Forelimb muscle (tissue), 1 donor: ENCODE measurements at places on chromosomes 3 and 15. TPM values are rescaled to one million over a fixed set of nuclear protein-coding genes. Genes with fewer than 3 reads are reported as not detected.

Gene ARIH1
- polyA plus RNA-seq, result 131 TPM

DNA sequence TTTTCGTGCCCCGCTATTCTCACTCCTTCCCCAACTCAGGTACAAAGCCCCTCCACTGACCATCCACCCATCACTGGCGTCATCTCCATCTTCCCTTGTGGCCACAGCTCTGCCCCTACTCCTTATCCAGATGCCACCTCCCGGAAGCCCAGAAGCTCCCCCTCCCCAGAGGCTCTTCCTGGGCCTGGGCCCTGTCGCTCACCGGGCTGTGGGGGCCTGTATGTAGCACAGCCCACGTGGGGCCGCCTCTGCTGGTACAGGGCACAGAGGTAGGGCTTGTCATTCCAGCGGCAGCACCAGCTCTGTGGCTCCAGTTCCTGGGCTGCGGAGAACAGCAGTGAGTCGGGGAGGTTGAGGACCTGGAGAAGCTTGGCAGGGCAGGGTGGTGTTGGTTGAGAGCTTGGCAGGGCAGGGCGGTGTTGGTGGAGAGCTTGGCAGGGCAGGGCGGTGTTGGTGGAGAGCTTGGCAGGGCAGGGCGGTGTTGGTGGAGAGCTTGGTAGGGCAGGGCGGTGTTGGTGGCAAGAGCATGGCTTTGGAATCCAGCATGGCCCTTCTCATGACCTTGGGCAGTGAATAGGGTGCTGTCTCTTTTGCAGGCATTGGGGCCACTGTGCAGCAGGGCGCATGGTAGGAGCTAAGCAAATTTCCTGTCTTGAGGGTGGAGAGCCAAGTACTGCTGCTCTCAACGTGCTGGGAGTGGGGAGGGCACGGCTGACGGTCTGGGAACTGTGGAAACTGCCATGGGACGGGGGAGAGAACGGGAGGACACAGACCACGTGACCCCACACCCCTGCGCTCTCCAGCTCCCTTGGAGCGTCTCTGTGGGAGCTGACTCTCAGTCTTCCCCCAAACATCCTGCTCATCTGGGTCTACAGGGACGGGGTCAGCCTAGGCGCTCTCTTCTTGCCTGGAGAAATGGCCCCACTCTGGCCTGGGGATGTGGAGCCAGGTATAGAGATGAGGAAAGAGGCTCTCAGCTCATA lies 43.4 kb downstream of the MUC20 start:
- no peak for DNase-seq

DNA sequence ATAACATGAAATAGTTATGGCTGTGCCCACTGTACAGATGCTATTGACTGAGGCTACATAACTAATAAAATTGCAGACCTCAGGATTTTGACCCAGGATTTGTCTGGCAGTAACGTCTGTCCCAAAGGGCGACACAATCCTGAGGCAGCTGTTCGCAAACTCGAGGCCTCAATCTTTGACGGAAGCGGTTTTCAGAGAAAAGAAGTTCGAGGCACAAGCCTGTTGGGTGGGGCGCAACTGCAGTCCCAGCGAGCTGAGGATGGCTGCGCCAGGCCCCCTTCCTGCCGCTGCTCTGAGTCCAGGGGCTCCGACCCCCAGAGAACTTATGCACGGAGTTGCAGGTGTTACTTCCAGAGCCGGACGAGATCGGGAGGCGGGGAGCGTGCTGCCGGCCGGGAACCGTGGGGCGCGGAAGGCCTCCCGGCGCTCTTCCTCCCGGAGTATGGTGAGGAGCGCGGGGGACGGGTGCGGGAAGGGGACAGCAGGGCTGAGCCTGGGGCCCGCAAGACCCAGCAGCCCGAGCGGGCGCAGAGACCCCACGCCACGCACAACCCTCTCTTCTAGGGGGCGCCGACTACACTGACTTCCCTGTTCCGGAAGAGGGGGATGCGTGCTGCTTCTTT lies at the start of gene PARP15:
TSS of gene PARP15 (plus strand) at position 242 of the 623 bp plus-strand sequence. CDS start at position 260, 18 bp downstream.
- no peak for DNase-seq

Gene ARHGAP31
- 10.1 TPM for polyA plus RNA-seq

DNA sequence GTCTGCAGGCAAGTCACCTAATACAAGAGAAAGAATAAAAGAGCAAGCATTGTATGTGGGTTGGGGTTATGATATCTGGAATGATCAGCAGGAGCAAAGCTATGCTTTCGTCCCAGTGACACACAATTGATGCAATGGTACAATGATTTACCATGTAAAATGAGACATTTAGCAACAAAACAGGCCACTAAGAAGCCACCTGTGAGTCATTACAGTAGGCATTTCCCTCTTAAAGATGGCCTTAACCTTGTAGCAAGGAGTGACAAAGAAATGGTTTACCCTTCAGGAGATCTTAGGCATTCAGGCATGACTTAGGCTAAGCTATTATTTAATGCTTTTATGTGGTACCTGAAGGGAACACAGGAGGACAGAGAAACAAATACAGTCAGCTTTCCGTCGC lies 373.3 kb upstream of the RBMS3 start:
- DNase-seq, result no peak

Gene AMOTL2
- 38.9 TPM for polyA plus RNA-seq

- DNase-seq, result no peak
These were observed 85.1 kb downstream of the CCK start for GRCh38 chr3:42180901-42181300.

DNA sequence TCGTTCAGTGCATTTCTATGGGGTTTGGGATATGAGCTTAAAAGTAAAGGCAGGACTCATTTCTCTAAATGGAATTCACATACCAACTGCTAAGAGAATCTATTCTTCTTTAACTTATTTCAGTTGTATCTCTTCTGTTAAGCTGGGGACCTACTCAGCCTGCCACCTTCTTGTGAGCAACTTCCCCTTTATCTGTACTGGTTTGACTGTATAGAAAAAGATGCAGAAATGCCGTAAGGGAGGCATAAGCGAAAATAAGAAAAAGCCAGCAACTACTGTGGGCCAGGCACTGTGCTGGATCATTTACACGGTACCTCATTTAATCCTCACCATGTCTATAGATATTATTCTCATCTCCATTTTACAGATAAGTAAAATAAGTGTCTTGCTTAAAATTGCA lies 38.4 kb downstream of the RBMS3 start:
- no peak for DNase-seq

GRCh38 chr3:112013784-112014143 lies 15.0 kb downstream of the TAGLN3 start:
- no peak for DNase-seq

Gene CDC25A
- 3.1 TPM for polyA plus RNA-seq

GRCh38 chr3:108450444-108450843 lies 60.0 kb downstream of the MYH15 start:
- DNase-seq, result no peak

Gene AADAC
- polyA plus RNA-seq, result 0.25 TPM

DNA sequence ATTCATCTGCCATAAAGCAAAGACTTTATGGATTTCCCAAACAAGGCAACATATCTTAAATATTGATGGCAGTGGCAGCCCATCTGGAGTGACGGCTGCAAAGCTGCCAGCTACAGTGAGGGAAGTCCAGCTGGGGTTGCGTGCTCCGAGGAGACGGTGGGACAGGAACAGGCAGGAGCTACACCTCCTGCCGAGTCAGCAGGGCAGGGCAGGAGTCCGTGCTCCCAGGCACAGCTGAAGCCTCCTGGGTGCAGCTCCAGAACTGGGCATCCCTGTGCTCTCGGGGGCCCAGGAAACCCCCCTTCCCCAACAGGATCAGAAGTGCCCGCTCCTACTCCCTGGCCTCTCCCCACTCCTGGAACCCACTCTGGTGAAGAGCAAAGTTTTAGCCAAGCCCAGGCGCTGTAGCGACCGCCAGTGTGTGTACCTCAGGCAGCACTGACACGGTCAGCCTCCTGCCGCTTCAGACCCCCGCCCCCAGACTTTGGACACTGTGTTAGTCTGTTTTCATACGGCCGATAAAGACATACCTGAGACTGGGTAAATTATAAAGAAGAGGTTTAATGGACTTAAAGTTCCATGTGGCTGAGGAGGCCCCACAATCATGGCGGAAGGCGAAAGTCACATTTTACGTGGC lies 556.4 kb upstream of the CCDC54 start:
- no peak for DNase-seq

GRCh38 chr3:42764561-42765295 lies 8.3 kb downstream of the CCDC13 start:
- DNase-seq, result no peak

DNA sequence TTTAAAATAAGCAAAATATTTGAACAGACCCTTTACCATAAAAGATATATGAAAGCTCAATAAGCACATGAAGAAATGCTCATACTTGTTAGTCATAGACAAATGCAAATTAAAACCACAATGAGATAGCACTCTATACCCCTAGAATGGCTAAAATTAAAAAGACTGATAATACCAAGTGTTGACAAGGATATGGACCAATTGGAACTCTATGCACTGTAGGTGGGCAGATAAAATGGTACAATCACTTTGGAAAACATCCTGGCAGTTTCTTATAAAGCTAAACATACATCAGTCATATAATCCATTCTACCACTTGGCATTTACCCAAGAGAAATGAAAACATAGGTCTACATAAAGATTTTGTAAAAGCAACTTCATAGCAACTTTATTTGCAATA lies 293.0 kb upstream of the TLE3 start:
- no peak for DNase-seq

GRCh38 chr3:169026543-169027182 lies 636.8 kb downstream of the MECOM start:
- no peak for DNase-seq

Gene NLGN1
- 1.5 TPM for polyA plus RNA-seq

DNA sequence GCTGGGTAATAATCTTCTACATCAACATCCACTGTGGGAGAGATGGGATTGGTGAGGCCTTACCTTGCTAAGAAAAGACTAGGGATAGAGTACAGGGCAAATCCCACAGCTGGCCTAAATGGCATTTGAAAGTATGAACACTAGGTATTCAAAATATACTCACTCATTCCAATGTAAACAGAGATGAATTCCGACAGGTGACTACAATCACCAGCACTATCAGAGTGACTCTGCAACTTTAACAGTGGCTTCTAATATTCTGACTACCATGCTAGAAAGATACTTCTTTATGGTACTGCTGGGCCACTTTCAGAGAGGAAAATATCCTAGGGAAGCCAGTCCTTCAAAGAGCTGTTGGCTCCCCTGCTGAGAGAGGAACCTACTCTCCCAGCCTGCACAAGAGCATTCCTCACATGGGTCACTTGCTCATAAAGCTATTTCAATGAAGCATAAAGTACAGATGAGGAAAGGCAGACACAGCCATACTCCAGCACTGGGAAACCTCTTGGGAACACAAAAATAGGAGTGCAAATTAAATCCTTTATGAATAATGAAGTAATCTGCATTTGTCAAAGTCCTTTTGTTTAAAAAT lies 21.5 kb upstream of the MAN2C1 start:
- no peak for DNase-seq

DNA sequence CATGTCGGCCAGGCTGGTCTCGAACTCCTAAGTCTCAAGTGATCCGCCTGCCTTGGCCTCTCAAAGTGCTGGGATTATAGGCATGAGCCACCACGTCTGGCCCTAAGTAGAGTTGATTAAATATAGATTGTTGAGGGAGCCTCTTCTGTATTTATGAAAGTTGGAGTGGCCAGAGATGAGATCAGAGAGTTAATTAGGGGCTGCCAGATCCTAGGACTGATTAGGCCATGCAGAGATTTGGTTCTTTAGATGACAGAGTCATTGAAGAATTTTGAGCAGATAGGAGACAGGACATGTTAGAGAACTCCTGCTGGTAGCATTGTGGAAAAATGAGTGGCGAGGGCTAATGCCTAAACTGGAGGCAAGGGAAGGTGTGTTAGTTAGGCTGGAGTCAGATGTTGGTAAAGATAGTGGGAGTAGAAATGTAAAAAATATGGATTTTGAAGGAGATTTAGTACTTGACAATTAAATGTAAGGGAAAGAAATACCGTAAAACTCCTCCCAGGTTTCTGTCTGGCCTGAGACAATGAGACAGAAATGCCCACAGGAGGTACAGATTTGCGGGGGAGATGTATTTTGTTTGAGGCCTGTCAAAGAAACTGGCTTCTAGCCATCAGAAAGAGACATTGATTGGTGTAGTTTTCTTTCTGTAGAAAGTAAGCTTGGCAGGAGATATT lies 23.4 kb downstream of the SACM1L start:
- DNase-seq, result no peak

Gene CFAP161
- 0.37 TPM for polyA plus RNA-seq
